ENCODE measurements at places on chromosomes 6 and 20. TPM values are rescaled to one million over a fixed set of nuclear protein-coding genes. Genes with fewer than 3 reads are reported as not detected.

The RSPH9 gene
- 0.17 TPM for total RNA-seq

The MLN gene
- total RNA-seq, result not detected

The CDKN1A gene
- 258 TPM for total RNA-seq

The E2F1 gene
- 28.9 TPM for total RNA-seq

The NAA20 gene
- total RNA-seq, result 151 TPM

The COL11A2 gene
- total RNA-seq, result 0.72 TPM

The TP53INP2 gene
- total RNA-seq, result 7.4 TPM

The ZBTB46 gene
- 0.77 TPM for total RNA-seq

The SLC22A7 gene
- not detected for total RNA-seq

The GSTA3 gene
- total RNA-seq, result not detected

The DDX43 gene
- not detected for total RNA-seq

The HLA-DRA gene
- not detected for total RNA-seq

The INSM1 gene
- not detected for total RNA-seq

The RNF39 gene
- 0.05 TPM for total RNA-seq

The NFYA gene
- total RNA-seq, result 15.6 TPM

The ANKRD66 gene
- not detected for total RNA-seq

The REM1 gene
- total RNA-seq, result not detected

The C4A gene
- total RNA-seq, result 1.3 TPM

The GPX5 gene
- not detected for total RNA-seq

The POPDC3 gene
- 31.2 TPM for total RNA-seq

The NELFE gene
- 75.8 TPM for total RNA-seq

The TRERF1 gene
- total RNA-seq, result 10.0 TPM

The SGK1 gene
- total RNA-seq, result 54.2 TPM

The TRIM15 gene
- total RNA-seq, result 0.04 TPM

The GHRH gene
- not detected for total RNA-seq

Data from A549 treated with DMSO at 1 μM for 4 hours (cell line).